Right kidney (tissue), 9 donors: ENCODE measurements at places on chromosomes 4 and X.
A peak's percentile ranks its signal among the peaks of the same experiment; 100 is the strongest.

GRCh38 chrX:72621625-72622485 lies 49.2 kb upstream of the HDAC8 start:
- no peak for DNase-seq

GRCh38 chrX:107421337-107421861 lies 28.1 kb upstream of the FRMPD3 start:
- DNase-seq, result no peak

GRCh38 chrX:18649498-18649951 lies 22.4 kb downstream of the RS1 start:
- peak; percentile 17 for DNase-seq

- no peak for DNase-seq
Measured at GRCh38 chr4:17398805-17399204, 113.1 kb downstream of the QDPR start.

- DNase-seq, result no peak
Measured at GRCh38 chr4:34492414-34492813, 1751.9 kb downstream of the ARAP2 start.

- DNase-seq, result no peak
Measured at GRCh38 chr4:126262665-126263064, 947.9 kb downstream of the FAT4 start.

DNA sequence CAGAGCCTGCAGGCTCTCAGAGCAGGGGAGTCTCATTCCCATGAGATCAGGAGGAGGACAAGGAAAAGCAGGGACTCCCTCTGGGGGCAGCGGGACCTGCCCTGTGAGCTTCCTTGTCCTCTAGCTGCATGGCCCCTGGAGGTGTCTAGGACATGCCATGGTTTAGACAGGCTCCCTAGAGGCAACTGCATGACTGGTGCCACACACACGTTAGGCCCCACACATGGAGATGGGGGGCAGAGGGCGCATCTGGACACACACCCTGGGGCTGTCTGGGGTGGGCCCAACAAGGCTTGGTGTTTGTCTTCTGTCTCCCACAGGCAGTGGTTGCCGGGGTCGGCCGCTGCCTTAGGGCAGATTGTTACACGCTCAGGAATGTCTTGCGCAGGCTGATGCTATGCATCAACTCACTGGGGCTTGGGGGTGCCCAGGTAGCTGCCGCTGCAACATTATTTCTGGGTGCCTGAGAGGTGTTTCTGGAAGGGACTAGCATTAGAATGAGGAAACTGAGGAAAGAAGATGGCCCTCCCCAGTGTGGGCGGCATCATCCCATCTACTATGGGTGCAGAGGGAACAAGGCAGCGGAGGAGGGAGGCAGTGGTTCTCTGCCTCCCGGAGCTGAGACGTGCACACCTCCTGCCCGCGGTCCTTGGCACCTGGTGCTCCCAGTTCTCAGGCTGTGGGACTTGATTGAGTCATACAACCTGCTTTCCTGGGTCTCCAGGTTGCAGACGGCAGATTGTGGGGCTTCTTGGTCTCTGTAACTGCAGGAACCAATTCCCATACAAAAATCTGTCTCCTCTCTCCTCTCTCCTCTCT lies 32.1 kb upstream of the GPR78 start:
- DNase-seq, result no peak

DNA sequence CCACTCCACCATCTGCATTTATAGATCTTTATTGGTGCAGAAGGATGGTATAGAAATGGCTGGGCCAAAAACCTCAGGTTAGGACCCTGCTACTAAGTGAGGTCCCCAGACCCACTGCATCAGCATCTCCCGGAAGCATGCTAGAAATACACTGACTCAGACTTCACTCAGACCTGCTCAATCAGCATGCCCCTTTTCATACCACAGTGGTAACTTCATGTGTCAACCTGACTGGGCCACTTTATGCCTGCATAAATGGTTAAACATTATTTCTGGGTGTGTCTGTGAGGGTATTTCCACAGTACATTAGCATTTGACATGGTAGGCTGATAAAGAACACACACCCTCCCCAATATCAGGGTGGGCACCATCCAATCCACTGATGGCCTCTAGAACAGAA lies 118.6 kb upstream of the VCX3B start:
- DNase-seq, result no peak

- no peak for DNase-seq
Measured at GRCh38 chr4:187016101-187016500, 292.4 kb upstream of the FAT1 start.

DNA sequence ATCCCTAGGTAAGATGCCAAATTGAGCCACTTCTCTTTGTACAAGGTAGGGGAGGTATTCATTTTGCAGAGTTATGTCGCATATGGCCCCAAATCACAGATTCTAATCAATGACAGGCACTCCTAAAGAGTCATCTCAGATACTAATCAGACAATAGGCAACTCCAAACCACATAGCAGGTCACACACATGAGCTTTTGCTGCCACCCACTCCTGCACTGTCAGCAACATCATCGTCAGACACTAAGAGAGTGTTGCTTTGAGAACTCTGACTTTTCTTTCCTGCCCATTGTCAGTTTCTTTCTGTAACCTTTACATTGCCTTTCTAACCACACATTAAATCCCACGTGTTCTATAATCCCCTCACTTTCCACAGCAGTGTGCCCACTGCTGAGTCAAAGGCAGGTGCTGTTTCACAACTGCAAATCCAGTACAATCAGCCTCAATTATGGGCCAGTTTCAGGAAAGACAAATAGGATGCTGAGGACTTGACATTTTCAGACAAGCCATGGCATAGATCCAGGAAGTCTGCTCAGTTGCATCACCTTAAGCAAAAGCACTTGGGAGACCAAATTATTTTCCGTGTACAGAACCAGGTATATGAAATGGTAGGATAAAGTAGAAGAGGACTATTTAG lies 23.5 kb downstream of the TMEM31 start:
- DNase-seq, result no peak

DNA sequence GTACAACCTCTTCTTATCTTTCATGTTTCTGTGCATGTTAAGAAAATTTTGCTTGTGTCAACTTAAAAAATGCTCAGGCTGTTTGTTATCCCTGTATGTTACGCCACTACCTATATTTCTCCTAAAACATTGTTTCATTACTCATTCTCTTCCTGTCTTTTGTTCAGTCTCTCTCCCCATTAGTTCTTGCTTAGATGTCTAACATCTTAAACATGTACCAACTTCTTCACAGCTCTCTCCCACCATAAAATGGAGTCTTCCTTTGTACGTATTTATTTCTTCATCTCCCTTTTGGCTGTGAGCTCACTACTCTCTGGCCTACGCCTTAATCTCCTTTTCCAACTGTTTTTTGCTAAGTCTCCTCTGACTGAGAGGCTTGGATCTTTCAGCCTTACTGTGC lies 36.4 kb downstream of the PCDH7 start:
- DNase-seq, result no peak

GRCh38 chr4:40572692-40573310 lies 56.9 kb downstream of the RBM47 start:
- DNase-seq, result no peak

GRCh38 chr4:102094481-102094880 lies 250.8 kb downstream of the SLC39A8 start:
- no peak for DNase-seq

- DNase-seq, result no peak
Measured at GRCh38 chr4:19577097-19577496, 674.6 kb upstream of the SLIT2 start.

DNA sequence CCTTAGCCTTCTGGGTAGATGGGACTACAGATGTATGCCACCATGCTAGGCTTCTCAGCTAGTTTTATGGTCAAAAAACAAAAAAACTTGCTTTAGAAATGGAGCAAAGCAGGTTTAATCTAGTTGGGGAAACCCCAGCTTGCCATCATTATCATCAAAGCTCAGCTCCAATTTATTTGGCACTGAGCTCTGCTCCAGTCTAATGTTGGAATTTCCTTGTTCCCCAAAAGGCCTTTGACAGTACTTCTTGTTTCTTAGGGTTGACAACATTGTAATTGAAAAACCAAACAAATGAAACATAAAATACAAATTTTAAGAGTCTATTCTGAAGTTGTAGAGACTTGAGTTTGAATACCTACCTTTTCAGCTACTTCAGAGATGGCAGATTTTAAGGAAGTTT lies 48.0 kb downstream of the MRPL1 start:
- no peak for DNase-seq

- DNase-seq, result peak; percentile 82
Measured at GRCh38 chr4:4860600-4861389, 1.3 kb downstream of the MSX1 start.

DNA sequence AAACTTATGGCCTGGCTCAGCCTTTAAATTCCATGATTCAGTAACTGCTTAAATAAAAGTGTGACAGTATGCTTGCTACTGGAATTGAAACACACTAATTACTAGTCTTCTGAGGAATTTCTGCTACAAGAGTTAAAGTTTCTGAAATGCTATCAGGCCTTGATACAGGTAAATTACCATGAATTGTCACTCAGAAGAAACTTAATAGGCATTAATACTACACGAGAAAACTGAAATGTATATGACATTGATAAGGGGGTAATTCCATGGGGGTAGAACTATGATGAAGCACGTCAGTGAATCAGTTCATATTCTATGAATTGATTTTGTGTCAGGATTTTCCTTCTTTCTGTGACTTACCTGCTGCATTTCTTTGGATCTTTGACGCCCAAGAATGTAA lies 3.0 kb upstream of the NPY1R start:
- no peak for DNase-seq

GRCh38 chr4:86999136-86999643 lies 64.4 kb downstream of the AFF1 start:
- DNase-seq, result no peak

DNA sequence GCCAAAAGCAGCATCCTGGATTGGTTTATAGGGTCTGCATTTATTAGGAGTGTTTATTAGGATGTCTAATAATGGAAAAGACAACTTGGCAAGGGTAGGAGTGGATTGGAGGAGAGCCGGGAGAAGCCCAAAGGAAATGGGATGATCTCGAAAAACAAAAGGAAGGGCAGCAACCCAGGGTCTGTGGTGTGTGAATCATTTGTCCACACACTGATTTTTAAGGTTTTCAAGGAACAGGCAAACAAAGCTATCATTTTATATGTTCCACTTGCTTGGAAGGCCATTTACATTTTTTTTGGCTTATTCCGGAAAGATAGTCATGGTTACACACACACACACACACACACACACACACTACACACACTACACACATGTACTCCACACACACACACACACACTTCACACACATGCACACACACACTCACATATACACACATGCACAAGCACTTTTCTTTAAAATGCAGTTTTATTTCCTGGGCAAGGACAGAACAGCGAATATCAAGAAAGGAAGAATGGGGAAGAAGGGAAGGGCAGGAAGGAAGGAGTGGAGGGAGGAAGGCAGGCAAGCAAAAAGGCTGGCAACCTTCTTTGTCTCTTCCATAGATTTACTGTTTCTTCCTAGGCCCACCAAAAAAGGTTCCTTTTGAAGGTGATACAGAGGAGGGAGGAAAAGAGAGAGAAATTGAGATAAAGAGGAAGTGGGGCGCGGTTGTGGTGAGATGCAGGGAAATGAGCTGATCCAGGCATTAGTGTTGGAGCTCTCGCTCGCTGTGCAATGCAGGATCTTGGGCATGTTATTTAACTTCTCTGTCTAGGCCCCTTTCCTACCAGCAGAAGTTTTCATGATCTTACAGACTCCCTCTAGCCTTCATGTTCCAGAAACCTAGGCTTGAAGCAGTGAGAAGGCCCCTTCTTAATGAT lies 88.6 kb upstream of the MAML3 start:
- no peak for DNase-seq

DNA sequence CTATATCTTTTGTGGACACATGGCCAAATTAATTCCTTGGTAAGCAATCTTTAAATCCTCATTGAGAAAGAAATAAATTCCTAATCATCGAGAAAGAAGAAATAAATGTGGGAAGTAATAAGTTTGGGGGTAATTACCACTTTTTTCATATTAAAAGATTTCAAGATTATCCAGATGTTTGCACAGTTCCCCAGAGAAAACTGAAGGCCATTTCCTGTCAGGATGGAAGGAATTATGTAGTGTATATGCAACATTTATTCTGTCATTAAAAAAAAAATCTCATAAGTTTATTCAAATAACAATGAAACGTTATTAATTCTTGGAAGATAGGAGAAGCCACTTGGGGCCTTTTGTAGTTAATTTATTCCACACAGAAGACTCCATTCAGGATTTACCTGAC lies 385.6 kb upstream of the NR3C2 start:
- DNase-seq, result no peak

DNA sequence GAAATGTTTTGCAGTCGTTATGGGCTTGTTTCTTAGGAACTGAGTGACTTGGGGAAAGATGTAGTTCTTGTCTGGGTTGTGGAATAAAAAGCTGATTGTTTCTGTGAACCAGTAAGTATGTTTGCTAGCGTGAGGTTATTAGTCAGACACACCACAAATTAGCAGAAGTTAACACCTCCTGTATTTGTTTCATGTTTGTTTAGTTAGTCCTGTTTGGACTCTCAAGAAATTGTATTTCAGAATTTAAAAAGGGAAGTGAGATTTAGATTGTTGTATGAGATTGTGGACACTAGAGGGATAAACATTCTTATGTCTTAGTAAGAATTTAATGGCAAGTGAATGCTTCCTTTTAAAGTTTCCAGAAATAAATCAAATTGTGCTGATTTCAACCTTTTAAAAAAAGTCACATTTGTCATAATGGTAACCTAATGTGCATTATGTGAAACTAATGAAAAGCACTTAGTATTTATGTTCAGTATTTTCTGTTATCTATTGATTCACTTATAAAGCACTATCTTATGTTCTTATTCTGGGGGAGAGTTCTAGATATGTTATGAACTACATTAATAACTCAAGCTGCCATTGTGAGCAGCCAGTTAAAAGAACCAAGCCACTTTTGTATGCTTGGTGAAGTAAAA lies 25.6 kb downstream of the ATP10D start:
- DNase-seq, result no peak

DNA sequence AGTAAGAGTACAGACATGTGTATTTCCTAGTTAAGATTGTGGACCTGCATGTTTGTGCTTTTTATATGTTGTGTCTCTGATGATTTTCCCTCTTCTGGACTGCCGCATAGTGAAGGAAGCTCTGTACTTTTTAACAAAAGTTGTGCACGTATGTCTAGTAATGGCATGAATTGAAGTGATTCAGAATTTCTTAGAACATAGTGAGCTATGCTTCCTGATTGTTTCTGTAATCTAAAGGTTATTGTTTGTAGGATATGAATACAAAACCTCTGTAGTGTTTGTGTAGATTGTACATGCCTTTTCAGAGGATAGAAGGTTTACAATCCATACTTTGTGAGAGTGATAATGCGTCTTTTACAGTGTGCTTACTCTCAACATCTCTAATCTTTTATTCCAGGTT lies 37.0 kb upstream of the NUDT6 start:
- DNase-seq, result no peak

- DNase-seq, result no peak
Measured at GRCh38 chr4:102492531-102493241, 8.5 kb upstream of the NFKB1 start.

- no peak for DNase-seq
Measured at GRCh38 chr4:112153211-112153791, 8.0 kb downstream of the FAM241A start.

- DNase-seq, result no peak
Measured at GRCh38 chr4:7332216-7333023, 102.3 kb downstream of the PSAPL1 start.

GRCh38 chr4:184053434-184053833 lies 148.3 kb downstream of the STOX2 start:
- no peak for DNase-seq
